ENCODE measurements at places on chromosomes 2 and 18.

- no peak for DNase-seq
Measured at GRCh38 chr2:181371195-181371594, 86.0 kb upstream of the ITGA4 start.

DNA sequence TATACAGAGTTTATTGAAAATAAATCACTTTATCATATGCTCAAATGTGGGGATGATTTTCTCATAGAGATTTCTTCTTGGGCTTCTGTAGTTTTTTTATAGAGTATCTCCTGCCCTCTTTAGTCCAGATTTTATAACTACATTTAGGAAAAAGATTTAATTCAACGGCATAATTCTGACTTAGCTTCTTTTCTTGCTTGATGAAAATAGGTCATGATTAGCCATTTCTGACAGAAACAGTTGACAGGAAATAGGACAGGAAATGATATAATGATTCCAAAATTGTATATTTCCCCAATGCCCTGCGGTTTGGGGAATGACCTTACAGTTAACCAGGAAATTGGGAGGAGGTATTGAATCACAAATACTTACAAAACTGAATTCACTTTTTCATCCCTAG lies 1531.9 kb upstream of the ACVR2A start:
- DNase-seq, result peak; percentile 14

DNA sequence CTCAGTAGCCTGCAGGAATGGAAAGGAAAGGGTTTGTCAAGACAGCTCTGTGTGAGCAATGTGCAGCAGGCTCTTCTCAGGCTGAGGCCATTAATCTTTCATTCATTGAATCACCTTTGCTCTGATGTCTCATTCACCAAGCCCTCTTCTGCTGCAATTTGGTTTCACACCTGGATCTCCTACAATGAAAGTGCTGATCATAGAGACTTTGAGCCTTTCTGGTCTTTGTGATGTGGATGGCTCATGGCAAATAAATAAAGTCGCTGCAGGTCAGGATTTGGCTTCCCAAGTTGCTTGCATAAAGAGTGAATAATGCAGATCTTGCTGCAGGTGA lies 95.8 kb upstream of the SPRED2 start:
- peak; percentile 49 for DNase-seq

- no peak for DNase-seq
Measured at GRCh38 chr2:42456126-42456839, 37.5 kb downstream of the KCNG3 start.

DNA sequence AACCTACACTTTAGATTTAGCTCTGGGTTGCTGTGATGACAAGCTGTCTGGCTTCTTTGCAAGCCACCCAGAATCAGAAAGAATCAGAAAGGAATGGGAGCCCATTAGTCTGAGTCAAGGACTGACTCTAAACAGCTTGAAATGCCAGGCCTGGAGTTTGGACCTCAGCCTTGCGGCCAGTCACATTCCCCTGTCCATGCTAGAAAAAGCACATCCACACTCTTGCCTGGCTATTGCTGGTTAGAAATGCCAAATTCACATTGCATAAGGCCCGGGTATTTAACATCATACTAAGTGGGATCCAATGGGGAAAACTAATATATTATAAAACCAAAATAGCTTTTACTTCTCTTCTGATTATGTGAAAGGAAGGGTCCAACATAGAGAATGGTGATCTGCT lies 756.8 kb upstream of the KLHL29 start:
- DNase-seq, result no peak

DNA sequence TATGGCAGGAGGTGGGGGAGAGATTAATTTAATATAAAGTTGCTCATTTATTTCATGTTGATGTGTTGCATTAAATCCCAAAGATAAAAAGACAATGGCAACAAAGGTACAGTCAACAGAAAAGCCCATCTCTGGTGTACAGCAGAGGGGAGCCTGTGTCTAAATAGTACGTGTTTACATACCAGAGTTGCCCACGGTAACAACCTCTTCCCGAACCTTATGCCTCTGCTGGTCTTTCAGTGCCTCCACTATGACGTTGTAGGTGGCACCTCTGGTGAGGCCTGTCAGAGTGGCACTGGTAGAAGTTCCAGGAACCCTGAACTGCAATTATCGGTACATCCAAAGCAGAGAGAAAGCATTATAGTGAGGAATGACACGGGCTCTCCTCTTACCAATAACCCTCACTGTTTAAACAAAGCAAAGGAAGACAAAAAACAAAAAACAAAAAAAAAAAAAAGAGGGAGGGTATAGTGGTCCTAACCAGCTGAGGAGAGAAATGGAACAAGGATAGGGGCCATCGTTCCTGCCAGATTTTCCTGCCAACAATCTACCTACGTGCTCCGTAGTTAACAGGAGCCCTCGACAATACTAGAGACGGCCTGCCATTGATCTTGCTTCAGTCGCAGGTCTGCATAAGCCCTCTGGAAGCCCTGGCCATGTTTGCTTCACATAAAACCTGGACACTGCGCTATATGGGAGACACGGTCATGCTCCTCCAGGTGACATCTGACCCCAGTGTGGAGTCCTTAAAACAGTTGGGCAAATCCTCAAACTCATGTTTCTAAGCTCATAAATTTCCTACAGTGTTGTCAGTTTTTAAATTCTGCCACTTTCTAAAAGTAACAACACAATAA lies 58.5 kb downstream of the ATIC start:
- no peak for DNase-seq

DNA sequence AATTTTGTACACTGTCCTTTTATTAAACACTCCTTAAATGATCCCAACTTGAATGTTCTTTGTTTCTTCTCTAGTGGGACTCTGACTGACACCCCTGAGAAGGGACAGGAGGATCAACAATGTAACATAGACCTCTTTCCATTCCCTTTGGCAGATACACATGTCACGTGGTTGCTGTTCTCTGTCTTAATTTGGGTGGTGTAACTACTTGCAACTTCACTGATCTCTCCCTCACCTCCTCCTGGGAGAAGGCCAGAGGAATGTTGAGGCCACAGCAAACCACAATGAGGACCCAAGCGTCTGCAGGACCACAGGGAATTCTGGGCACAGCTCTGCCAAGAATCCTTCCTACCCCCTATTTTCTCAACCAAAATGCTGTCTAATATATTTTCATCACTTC lies 205.6 kb downstream of the RTP5 start:
- no peak for DNase-seq

- DNase-seq, result no peak
Measured at GRCh38 chr2:239693761-239694415, 293.1 kb upstream of the HDAC4 start.

DNA sequence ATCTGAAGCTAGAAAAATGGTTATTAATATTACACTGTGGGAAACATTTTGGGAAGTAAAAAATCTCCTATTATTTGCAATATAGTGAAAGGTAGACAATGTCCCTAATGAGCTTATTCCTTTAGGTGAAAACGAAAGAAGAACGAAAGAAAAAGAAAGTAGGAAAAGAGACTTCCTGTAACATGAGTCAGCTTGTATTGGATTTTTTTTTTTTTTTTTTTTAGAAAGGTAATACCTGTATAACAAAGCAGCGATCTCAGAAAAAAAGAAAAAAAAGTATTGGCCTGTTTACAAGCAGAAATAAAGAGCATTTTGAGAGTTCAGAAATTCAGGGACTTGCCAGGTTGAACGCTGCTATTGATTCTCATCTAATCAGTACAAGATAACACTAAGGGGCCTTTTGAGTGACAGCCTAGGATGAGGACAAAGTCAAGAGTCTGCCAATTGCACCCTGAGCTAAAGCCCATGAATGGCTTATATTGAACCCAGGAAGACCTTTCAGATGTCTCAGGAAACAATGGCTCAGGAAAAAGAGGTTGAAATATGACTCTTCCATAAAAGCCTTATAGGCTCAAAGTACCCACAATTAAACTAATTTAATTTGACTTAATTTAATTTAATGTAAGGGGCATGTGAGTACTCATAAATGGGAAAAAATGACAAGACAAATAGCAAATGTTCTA lies 615.6 kb upstream of the CDH2 start:
- no peak for DNase-seq

DNA sequence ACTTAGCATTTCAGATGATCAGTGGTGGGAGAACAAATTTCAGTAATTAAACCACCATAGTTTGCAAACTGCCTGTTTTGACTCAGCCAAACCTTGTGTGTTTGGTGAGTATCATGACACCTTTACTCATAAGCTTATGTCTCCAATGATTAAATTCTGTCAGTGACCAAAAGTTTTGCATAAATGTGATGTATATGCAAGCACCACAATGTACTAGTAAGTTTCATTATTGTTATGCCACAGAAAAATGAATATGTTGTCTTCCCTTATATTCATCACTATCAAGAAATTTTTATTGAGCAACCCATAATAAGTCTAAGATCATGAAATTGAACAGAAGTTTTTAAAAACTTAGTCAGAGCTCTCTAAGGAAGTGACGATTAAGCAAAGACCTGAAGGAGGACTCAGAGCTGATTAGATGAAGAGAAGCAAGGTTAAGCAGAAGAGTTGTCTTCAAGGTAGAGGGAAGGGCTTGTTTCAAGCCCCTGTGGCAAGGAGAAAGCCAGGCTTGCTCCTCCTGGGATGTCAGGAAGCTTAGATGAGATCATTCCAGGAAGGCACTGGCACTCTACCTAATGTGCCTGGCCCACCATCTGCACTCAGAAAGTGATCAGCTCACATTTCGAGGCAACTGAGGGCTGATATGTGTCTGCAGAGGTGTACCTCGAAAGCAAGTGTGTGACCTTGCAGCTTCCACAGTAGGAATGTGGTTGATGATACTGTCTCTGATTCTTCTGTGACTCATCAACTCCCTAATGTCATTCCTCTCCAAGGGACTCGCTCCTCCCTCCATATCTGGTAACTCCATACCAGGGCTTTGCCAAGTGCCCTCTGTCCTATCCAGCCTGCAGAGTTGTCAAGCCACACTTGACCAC lies 54.7 kb downstream of the KCTD18 start:
- no peak for DNase-seq

GRCh38 chr18:23939366-23939765 lies 75.2 kb upstream of the TTC39C start:
- no peak for DNase-seq

- no peak for DNase-seq
Measured at GRCh38 chr2:150339951-150340350, 147.5 kb downstream of the RND3 start.

- DNase-seq, result no peak
Measured at GRCh38 chr18:8165095-8165494, 444.1 kb upstream of the RAB12 start.

GRCh38 chr2:37282746-37283145 lies 41.9 kb downstream of the PRKD3 start:
- DNase-seq, result no peak

- DNase-seq, result no peak
Measured at GRCh38 chr2:207484444-207485391, 45.0 kb upstream of the CREB1 start.

DNA sequence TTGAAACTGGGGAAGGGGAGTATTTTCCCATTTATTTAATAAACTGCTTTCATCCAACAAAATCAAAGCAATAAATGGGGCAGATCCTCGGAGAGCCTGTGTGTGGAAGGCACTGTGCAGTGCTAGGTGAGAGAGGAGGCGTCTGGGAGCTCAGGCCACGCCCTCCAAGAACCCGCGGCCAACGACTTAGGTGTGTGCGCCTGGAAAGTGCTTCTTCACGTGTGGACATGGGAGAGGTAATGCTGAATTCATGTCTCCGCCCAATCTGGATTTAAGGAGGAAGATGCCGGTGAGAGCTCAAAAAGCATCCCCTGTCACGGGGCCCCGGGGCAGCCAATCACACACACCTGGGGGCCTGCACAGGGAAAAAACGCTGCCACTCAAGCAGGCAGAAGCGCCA lies 77.4 kb downstream of the HDAC4 start:
- no peak for DNase-seq

GRCh38 chr2:229141424-229142025 lies 129.6 kb downstream of the PID1 start:
- no peak for DNase-seq

GRCh38 chr2:209696836-209697711 lies 74.6 kb upstream of the UNC80 start:
- no peak for DNase-seq

GRCh38 chr2:175111200-175111657 lies 56.8 kb downstream of the ATF2 start:
- peak; percentile 20 for DNase-seq

DNA sequence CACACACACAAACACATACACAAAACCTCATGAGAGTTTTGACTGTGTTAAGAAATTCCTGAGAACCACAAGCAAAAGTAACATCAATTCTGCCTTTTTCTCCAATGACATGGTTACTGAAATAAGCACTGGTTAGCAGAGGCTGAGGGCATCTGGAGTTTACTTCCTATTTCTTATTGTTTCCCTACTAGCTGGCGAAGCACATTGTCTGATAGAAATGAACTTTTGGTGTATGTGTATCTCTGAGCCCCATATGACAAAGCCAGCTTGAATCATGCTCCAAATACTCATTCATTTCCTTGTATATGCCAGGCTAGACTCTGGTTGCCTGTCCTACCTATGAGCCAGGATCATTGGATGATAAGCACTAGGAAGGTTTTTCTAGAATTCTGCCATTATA lies 203.1 kb downstream of the NCKAP5 start:
- DNase-seq, result no peak

GRCh38 chr2:152028182-152028862 lies 70.5 kb downstream of the CACNB4 start:
- no peak for DNase-seq

DNA sequence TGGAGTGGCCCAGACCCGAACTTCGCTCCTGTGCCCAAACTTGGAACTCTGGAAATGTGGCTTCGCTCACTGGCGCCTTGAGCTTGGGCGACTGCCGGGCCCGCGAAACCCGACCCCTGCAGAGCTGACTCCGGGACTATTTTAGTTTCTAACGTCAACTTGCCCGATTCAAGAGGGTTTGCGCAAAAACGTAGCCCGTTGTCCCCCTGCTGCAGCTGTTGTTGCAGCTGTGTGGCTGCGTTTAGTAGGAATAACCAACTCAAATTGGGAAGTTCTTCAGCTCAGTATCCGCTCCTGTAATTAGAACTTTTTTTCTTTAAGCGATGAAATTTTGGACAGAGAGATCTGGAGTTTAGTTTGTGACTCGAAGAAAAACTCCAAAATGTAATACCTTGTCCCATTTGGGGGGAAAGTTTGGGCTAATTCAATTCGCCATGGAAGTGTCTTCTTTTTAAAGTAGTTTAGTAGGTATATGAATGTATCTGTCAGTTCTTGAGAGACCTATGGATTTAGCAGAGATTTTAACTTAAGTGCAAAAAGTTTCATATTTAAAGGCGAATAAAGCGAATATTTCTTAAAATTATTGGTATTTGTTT lies 559 bp downstream of the MYL12A start:
- DNase-seq, result no peak

- DNase-seq, result no peak
Measured at GRCh38 chr2:105395691-105396090, 3.2 kb downstream of the FHL2 start.

Data from NCI-H345 (cell line).